ENCODE measurements at places on chromosomes 4 and X. TPM values are rescaled to one million over a fixed set of nuclear protein-coding genes. Genes with fewer than 3 reads are reported as not detected.
A peak's percentile ranks its signal among the peaks of the same experiment; 100 is the strongest.

CT45A5 gene
- 1.2 TPM for total RNA-seq

LGI2 gene
- total RNA-seq = 0.84 TPM

GPR82 gene
- 3.4 TPM for total RNA-seq

JCHAIN gene
- 99.1 TPM for total RNA-seq

TMEM255A gene
- total RNA-seq = 1.5 TPM

DNA sequence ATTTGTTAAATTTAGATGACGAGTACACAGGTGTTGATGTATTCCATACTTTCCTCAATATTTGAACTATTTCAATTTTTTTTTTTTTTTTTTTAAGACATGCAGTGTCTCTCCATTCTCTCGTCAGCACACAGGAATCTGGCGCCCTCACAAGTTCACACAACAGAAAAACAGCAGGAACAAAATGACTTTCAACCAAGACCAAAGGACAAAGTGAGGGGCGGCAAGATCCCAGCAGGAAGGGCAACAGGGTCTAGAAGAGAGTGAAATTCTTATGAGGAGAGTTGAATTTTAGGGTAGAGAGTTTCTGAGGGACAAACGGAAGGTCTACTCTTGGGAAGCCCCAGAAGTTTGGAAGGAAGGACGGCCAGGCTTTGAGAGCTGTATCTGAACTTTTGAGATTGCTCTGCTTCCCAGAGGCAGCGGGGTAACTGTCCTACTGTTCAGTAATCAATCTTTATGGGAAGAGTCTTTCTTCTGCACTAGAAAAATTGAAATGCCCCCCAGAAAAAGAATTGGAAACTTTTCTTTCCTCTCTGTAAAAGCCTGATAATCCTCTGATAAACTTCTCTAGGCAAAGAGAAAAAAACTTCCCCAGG lies 760.2 kb downstream of the RAB28 start:
- DNase-seq = no peak
- no peaks in the 10 kb centered on the region for H3K36me3 ChIP-seq
- H3K4me1 ChIP-seq = no peaks in the 10 kb centered on the region

- H3K4me3 ChIP-seq = no peak overlapping the region
- H3K4me1 ChIP-seq = no peaks in the 10 kb centered on the region
- no peaks in the 10 kb centered on the region for H3K36me3 ChIP-seq
- no peaks in the 10 kb centered on the region for H3K27me3 ChIP-seq
- DNase-seq = no peak
Observed at GRCh38 chr4:171979461-171979860, 166.3 kb downstream of the GALNTL6 start.

DNA sequence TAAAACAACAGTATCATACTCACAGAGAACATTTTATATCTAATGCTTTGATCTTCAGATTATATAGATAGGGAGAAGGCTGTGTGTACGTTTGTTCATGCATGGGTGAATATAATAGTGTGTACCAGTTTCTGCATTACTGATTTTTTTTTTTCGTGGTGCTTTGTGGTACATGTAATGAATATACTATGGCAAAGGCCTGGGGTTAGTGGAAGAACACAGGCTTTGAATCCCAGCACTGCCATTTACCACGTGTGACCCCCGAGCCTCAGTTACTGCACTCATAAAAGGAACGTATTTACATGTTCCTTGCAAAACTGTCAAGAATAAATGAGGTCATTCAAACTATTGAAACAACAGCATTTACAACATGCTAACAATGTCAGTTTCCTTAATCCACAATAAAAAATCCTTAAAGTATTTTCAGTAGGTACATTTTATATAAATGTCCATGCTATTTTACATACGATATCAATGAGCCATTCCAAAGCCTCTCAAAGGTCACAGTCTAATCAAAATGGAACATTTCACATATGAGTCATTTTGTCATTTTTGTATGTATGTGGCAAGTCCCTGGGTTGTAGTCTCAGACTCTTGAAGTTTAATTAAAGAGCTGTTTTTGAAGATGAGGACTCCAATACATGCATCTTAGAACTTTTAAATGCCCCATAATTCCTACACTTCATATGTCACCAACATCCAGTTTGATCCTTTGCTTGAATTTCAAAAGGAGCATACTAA lies 242.8 kb downstream of the PPP3CA start:
- no peak overlapping the region for H3K4me3 ChIP-seq
- no peak overlapping the region for H3K27ac ChIP-seq
- H3K4me1 ChIP-seq = peaks cover 34% of the 10 kb centered on the region
- peaks cover 9% of the 10 kb centered on the region for H3K36me3 ChIP-seq
- no peak for DNase-seq

- DNase-seq = no peak
- H3K4me1 ChIP-seq = no peaks in the 10 kb centered on the region
- no peak overlapping the region for H3K4me3 ChIP-seq
- H3K36me3 ChIP-seq = no peaks in the 10 kb centered on the region
- H3K27ac ChIP-seq = peak overlapping the region; percentile 55
Observed at GRCh38 chrX:19683817-19684216, 168.5 kb upstream of the MAP3K15 start.

DNA sequence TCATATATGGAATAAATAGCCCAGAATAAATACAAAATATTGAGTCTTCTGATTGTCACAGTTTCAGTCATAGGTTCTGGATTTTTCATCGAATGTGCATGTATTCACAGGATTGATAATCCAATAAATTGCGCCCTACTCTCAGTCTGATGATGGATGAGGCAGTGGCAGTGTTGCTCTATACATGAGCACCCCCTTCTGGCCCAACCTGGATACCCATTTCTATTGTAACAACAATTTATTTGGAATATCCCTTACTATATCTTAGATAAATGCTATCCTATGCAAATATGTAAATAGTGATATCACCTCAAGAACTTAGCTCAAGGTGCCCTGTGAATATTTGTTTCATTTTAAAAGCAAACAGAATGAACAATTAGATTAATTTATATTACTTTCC lies 733.7 kb upstream of the PABPC4L start:
- no peak overlapping the region for H3K4me3 ChIP-seq
- H3K27ac ChIP-seq = no peak overlapping the region
- H3K27me3 ChIP-seq = no peaks in the 10 kb centered on the region
- H3K36me3 ChIP-seq = no peaks in the 10 kb centered on the region
- no peak for DNase-seq

GRCh38 chr4:100280807-100281206 lies 90.5 kb upstream of the DDIT4L start:
- H3K4me1 ChIP-seq = no peaks in the 10 kb centered on the region
- no peak overlapping the region for H3K27ac ChIP-seq
- H3K27me3 ChIP-seq = no peaks in the 10 kb centered on the region
- no peak overlapping the region for H3K4me3 ChIP-seq
- DNase-seq = no peak
- no peaks in the 10 kb centered on the region for H3K36me3 ChIP-seq

- no peak overlapping the region for H3K27ac ChIP-seq
- no peaks in the 10 kb centered on the region for H3K36me3 ChIP-seq
- no peak overlapping the region for H3K4me3 ChIP-seq
- DNase-seq = no peak
- H3K4me1 ChIP-seq = no peaks in the 10 kb centered on the region
Observed at GRCh38 chrX:10597871-10598270, 22.5 kb downstream of the MID1 start.

DNA sequence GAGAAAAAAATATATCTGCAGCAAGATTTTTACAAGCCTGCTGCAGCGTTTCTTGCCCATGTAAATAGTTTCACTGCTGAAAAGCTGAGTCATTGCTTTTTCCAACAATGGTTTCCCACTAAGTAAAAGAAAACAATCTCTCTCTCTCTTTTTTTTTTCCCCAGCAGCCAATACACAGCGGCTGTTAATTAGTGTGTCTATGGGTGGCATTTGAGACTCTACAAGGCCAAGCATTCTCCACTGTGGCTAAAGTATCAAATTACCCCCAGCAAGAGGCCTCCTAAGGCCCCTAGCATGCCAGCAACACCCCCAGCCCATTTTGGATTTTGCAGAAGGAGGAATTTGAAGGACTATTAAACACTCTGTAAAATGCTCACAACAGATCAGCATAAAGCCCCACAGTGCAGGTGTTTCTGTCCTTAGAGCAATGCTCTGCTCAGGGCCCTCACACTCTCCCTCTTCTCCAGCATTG lies 837.4 kb downstream of the TRIML1 start:
- H3K27ac ChIP-seq = no peak overlapping the region
- no peak overlapping the region for H3K4me3 ChIP-seq
- DNase-seq = no peak
- H3K27me3 ChIP-seq = no peaks in the 10 kb centered on the region
- H3K4me1 ChIP-seq = no peaks in the 10 kb centered on the region

DNA sequence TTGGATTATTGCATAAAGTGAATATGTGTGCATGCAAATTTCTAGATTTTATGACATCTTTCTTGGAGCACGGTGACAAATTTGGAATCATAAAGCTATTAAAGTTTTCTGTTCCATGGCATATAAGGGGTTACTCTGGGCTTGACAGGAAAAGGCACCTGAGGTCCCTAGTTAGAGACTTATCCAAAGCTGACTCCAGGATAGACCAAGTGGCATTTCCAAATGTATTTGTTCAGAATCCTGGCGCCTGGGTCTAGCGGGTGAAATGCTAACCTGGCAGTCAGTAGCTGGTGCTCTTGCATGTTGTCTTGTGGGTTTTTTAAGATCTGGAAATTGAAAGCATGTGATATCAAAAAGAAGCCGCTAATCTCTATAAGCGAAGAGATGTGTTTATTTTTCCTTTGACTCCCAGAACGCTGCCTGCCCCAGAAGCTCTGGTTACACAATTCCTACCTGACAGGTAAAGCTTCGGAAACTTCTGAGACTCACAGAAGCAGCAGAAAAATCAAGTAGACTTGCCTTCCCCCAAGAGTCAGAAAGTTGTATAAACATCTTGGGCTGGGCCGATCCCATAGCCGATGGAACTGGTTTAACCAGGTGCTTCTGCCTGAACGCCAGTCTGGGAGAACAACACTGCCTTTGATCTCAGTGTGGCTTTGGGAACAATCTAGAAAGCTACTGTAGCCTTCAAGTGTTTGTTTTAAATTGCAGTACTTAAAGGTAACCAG lies 12.9 kb upstream of the ZCCHC4 start:
- peak overlapping the region; percentile 19 for H3K4me3 ChIP-seq
- H3K36me3 ChIP-seq = no peaks in the 10 kb centered on the region
- no peak for DNase-seq

DNA sequence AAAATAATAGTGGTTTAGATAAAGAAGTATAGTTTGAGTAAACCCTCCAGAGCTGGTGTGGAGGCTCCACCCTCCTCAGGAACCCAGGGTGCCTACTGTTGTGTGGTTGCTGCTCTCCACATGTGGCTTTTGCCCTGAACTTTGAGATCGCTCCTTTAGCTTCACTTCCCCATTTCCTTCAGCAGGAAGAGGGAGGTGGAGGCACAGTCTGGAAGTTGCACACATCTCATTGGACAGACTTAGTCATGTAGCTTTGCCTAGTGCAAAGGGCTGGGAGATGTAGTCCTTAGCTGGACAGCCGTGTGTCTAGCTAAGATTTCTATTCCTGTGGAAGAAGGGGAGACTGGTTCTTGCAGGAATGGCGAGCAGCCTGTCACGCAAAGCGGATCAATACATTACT lies 37.9 kb downstream of the RGS12 start:
- no peaks in the 10 kb centered on the region for H3K27me3 ChIP-seq
- H3K4me3 ChIP-seq = no peak overlapping the region
- DNase-seq = peak; percentile 31
- H3K27ac ChIP-seq = no peak overlapping the region
- H3K36me3 ChIP-seq = no peaks in the 10 kb centered on the region
- H3K4me1 ChIP-seq = peaks cover 7% of the 10 kb centered on the region

GRCh38 chr4:140358281-140358680 lies 15.2 kb upstream of the SCOC start:
- no peak for DNase-seq
- H3K4me3 ChIP-seq = no peak overlapping the region
- H3K4me1 ChIP-seq = no peaks in the 10 kb centered on the region
- no peaks in the 10 kb centered on the region for H3K36me3 ChIP-seq
- no peaks in the 10 kb centered on the region for H3K27me3 ChIP-seq
- no peak overlapping the region for H3K27ac ChIP-seq

DNA sequence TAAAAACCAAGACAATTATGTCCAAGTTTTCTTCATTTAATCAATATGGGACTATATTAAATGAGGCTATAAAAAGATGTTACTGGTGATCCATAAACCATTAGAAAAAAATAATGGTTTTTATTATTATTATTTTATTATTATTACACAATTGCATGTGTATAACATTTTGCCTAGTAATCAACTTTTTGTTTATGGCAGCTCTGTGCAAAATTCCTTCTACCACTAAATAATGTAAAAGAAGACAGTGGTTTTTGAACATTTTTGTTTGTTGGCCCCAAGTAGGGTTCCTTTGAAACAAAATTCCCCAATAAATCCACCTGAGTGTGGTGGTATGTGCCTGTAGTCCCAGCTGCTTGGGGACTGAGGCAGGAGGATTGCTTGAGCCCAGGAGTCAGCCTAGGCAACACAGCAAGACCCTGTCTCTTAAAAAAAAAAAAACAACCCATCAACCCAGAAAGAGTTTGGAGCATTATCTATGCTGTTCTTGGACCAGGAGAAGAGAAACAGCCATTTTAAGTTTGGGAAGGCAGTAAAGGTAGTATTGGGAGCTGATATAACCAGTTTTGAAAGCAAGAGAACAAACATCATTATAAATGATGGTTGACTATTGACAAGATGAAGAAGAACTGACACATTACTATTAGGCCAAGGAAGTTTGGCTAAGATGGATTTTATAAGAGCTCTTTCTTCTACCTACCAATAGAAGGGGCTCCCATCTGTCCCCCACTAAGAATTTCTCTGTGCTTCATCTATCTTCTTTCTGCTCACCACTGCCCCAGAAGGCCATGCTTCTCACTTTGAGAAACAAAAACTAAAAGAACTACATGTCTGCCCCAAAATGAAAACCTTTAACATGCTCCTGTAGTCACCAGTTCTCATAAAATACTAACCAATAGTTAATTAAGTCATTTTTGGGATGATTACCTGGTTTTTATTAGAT lies 2.2 kb downstream of the TMEM156 start:
- peaks cover 5% of the 10 kb centered on the region for H3K4me1 ChIP-seq
- no peaks in the 10 kb centered on the region for H3K27me3 ChIP-seq
- H3K36me3 ChIP-seq = no peaks in the 10 kb centered on the region
- DNase-seq = no peak

GRCh38 chr4:38667085-38667893 lies 3.3 kb downstream of the KLF3 start:
- peak overlapping the region; percentile 92 for H3K4me3 ChIP-seq
- no peaks in the 10 kb centered on the region for H3K27me3 ChIP-seq
- H3K27ac ChIP-seq = peak overlapping the region; percentile 98
- H3K4me1 ChIP-seq = peaks cover 59% of the 10 kb centered on the region
- no peak for DNase-seq
- H3K36me3 ChIP-seq = no peaks in the 10 kb centered on the region

- no peak for DNase-seq
- no peaks in the 10 kb centered on the region for H3K27me3 ChIP-seq
- no peak overlapping the region for H3K4me3 ChIP-seq
- no peaks in the 10 kb centered on the region for H3K4me1 ChIP-seq
- no peaks in the 10 kb centered on the region for H3K36me3 ChIP-seq
Observed at GRCh38 chr4:121143131-121143530, 21.0 kb downstream of the TNIP3 start.

Measured in upper lobe of right lung (tissue), 1 donor.